ENCODE measurements at places on chromosomes 1 and 21.

- no peak for DNase-seq
Measured at GRCh38 chr21:45443595-45444181, 38.7 kb downstream of the COL18A1 start.

- DNase-seq = no peak
Measured at GRCh38 chr1:27111626-27112573, 43.0 kb downstream of the SLC9A1 start.

- DNase-seq = no peak
Measured at GRCh38 chr1:21292984-21293536, 2.8 kb upstream of the ECE1 start.

DNA sequence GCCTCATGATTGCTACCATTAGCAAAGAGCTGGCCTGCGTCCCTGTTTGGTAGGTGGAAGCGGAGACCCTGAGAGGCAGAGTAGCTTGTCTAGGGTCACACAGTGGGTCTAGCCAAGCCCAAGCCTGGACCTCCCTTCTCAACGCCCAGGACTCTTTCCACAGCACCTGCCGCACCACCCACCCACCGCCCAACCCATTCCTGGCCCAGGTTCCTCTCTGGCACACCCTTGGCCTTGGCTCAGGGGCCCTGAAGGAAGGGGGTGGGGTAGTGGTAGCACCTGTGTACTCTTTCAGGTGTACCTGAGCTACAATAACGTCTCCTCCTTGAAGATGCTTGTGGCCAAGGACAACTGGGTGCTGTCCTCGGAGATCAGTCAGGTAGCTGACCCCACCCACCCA is 19.3 kb downstream of the FAM151A start:
- no peak for DNase-seq

DNA sequence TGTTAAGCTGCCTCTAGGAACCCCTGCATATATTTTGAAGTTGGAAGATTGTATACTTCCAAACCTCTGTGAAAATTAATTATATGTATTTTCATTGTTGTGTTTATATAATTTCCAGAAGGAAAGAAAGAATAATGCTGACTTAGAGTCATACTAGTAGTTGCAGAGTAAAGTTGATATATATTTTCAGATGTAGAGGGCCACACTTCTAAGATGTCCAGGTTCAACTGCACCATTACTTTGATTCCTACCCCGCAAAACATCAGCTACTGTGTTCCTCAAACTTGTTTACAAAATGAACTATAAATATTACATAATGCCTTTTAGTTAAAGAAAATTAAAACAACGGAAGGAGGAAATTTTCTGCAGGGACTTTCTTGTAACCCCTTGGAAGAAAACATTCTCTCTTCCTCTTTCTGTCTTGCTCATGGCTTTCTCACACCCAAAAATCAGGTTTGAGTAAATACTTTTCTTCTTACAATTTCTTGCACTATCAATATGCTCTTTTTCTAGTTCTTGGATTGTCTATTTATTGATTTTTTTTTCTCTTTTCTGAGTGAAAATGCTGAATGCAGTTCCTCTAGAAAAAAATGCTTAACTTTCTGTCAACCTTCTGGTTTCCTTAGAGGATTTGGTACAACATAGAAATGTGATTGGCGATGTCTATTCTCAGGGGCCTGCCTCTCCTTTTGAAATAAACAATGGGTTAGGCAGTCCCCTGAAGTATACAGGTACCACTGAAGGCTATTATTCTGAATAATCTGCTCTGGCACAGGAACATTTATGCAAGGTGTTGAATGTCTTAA is 867.8 kb downstream of the TTLL7 start:
- DNase-seq = no peak

DNA sequence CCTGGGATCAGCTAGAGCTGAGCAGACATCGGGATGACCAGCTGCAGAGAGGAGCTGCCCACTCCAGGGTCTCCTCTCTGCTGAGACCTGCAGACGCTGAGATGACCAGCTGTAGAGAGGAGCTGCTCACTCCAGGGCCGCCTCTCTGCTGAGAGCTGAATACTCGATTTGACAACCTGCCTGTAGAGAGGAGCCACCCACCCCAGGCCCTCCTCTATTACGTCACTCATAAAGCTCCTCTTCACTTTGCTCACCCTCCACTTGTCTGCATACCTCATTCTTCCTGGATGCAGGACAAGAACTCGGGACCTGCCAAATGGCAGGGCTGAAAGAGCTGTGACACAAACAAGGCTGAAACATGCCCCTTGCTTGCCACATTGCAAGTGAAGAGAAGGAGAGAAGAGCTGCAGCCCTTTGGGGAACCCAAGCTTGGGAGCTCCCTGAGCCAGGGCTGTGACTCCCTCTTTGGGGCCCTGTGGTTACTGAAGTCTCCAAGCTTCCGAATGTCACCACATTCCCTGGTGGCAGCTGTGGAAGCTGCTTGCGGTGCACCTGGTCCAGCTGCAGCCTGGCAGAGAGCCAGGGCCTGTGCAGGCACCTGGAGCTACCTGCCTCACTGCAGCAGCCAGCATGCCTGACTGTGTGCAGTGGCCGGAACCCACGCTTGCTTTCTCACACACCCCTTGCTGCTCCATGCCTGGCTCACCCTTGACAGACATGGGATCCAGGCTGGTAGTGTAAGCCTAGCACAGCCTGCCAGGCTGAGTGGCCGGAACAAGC is 59.6 kb downstream of the CC2D1B start:
- no peak for DNase-seq

DNA sequence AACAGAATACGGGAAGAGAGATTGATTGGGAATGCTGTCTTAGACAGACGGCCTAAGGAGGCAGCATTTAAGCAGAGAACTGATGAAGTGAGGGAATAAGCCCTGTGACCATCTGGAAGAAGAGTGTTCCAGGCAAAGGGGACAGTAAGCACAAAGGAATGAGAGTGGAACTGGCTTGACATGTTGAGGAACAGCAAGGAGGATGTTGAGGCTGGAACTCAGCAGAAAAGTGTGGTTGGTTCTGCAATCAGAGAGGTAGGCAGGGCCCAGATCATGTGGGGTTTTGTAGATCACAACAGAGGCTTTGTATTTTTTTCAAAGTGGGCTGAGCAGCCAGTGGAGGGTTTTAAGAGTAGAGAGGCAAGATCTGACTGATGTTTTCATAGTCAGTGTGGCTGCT is 157.4 kb downstream of the DNM3 start:
- no peak for DNase-seq

- DNase-seq = no peak
Measured at GRCh38 chr1:184324972-184325371, 61.9 kb upstream of the C1orf21 start.

DNA sequence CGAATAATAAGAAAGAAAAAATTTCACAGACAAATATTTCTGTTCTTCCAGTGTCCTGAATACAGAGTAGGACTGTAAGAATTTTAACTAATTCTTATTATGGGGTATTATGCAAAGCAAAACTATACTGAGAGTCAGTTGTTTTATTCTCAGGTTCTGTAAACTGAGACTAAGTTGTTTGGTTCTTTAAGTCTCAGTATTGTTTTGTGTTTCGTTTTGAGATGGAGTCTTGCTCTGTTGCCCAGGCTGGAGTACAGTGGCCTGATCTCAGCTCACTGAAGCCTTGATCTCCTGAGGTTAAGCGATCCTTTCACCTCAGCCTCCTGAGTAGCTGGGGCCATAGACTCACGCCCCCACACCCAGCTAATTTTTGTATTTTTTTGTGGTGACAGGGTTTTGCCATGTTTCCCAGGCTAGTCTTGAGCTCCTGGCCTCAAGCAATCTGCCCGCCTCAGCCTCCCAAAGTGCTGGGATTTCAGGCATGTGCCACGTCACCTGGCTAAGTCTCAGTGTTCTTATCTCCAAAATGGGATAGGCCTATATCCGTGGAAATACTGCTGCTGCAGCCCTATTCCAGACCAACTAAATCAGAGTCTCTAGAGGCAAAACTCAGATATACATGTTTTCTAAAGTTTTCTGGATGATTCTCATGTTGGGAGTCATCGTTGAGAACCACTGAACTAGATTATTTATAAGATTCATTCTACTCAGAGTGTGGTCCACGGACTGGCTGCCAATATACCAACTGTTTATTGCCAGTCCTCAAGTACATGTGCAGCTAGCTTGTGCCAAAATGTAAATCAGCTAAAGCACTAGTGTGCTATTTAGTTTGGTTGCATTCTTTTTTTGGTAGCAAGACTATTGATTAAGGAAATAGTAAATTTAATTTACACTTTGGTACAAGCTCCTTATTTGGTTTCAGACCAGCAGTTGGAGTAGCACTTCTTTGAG is 116.6 kb downstream of the HS2ST1 start:
- no peak for DNase-seq

DNA sequence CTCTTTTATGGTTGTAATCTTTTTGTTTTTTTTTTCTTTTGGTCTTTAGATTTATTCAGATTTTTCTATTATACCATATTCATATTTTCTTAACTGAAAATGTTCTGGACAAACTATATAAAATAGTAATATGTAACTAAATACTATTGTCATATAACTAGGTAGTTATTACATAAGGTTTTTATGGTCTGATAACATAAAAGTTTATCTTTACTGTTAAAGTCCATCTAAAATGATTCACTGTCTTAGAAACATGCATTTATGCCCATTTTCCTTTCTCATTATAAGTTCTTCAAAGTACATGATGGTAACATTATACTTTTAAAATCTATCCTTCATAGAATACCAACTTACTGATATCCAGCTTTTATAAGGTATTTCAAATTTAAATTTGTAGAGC is 29.1 kb downstream of the IARS2 start:
- DNase-seq = no peak

GRCh38 chr1:43466403-43466802 is 12.7 kb upstream of the HYI start:
- DNase-seq = no peak

DNA sequence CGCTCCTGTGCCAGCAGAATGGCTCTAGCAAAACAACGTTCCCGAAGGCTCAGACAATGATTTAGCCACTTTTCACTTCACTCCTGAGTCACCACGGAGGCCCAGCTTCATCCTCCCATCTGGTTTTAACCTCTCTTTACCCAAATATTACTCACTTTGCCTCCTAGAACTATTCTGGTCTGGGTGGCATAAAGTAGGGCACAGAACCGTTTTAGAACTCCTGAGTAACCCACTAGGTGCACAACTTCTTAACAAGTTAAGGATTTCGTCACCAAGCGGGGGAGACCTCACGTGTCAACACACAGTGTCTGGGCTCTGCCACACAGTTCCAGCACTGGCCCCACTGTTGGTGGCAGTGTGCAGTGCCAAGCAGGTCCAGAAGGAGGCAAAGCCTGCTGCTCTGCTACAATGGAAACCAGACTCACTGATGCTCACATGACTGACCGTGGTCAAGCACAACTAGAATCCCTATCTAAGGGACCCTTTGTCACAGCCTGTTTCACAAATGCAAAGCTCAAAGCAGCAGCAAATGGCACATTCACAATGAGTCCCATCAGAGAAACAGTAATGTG is 121.7 kb downstream of the SIPA1L2 start:
- DNase-seq = no peak

GRCh38 chr1:5662086-5662743 is 330.0 kb downstream of the NPHP4 start:
- DNase-seq = no peak

DNA sequence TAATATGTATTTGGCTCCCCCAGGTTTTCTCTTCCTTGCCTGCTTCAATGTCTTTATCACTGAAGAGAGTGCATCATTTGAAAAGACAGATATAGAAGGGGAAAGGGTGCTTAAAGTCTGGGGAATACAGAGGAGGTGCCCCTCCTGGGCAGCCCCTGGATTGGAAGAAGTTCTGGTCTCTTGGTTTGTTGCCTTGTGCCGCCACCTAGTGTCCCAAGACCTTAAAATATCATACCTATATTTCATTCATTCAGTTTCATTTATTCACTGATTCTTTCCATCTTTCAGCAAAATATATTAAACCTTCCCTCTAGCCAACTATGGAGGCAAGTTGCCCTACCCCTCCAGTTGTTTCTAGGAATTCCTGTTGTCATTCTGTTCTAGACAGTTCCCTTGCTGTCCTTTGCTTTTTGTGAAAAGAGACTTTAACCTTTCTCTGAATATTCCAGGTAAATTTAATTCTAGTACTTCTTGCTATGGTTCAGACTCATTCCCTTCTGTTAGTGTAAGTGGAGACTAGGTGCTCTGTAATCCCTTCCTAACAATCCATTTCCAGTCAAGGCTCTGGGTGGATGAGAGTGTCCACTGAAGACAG is 56.1 kb downstream of the MEF2D start:
- no peak for DNase-seq

DNA sequence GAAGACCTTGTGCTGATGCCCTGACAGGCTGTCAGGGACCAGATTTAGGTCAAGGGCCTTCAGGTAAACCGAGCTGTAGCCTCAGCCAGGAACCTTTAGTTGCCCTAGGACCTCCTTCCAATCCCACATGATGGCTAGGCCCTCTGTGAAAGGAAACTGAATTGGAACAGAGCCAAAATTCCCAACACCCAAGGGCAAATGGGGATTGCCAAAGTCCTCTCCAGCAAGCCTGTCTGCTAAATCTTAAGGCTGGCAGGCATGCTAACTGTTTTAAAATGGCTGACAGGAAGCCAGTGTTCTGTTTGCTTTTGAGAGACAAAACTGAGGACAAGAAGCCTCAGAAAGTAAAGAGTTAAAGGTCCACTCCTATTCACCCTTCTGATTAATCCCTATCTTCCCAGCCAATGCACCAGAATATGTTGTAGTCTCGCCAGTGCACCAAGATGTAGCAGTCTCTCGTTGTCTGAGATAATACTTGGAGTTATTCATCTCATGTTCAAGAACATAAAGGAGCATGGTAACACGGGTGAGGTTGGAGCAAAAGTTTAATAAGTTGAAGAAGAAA is 35.1 kb downstream of the MSTO1 start:
- DNase-seq = no peak

- DNase-seq = no peak
Measured at GRCh38 chr21:42558846-42559245, 45.2 kb downstream of the SLC37A1 start.

- no peak for DNase-seq
Measured at GRCh38 chr21:45461369-45461750, 56.4 kb downstream of the COL18A1 start.

DNA sequence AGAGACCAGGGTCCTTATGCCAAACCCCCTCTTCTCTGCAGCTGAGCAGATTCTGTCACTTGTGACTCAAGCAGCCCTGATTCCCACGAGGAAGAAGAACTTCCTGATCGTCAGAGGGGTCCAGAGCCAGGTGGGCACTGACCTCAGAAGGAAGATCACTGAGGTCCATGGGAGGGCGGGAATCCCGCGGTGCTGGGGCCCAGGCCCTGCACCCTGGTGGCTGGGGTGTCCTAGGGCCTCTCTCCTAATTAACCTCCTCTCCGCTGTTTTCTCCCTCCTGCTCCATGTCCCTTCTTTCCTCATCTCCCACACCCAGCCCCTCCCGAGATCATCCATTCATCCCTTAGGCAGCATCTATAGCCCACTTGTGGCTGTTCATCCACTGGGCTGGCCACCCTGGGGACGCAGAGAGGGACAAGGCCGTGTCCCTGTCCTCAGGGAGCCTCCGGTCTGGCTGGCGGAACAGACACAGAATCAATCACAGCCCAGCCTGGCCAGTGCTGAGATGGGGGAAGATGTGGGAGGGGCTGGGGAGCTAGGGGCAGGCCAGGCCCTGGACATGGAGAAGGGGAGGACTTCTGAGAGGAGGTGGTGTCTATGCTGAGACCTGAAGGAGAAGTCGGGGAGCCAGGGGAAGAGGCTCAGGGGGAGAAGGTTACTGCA is 638.3 kb downstream of the MATN1 start:
- DNase-seq = no peak

GRCh38 chr21:37381883-37382585 is 15.5 kb downstream of the DYRK1A start:
- no peak for DNase-seq

- no peak for DNase-seq
Measured at GRCh38 chr1:25573961-25574360, 30.6 kb downstream of the LDLRAP1 start.
